Coronary artery (tissue), 2 donors: ENCODE measurements at places on chromosomes 12 and 14.

DNA sequence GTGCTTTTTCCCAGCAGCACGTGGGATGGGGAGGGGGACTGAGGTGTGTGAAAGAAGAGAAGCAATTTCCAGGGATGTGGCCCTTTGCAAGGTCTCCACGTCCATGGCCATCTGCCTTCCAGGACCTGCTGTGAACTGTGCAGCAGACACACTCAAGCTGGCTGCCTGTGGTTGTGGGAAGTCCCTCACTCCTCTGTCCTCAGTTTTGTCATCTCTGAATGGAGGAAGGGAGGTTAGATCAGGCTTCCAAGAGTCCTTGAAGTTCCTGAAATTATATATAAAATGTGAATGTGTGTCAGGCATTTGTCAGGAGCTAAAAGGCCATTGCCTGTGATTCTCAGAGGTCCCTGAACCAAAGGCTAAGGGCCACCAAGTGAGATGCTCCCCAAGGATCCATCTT lies 328.2 kb downstream of the CACNA1C start:
- no peak for DNase-seq

DNA sequence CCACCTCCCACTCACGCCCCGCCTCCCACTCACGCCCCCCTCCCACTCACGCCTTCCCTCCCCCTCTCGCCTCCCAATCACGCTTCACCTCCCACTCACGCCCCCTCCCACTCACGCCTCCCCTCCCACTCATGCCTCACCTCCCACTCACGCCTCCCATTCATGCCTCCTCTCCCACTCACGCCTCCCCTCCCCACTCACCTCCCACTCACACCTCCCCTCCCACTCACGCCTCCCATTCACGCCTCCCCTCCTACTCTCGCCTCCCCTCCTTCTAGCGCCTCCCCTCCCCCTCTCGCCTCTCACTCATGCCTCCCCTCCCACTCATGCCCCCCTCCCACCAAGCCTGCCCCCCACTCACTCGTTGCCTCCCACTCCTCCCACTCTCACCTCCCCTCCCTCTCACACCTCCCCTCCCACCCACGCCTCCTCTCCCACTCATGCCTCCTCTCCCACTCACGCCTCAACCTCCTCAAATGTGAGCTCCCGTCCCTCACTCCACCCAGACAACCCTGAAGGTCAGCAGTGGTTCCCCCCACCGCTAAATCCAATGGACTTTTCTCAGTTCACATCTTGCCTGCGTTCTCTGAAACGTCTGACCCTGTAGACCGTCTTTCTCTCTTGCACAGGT lies 39.8 kb downstream of the TMEM63C start:
- no peak for DNase-seq

GRCh38 chr12:62210422-62210821 lies 49.8 kb upstream of the USP15 start:
- no peak for DNase-seq

DNA sequence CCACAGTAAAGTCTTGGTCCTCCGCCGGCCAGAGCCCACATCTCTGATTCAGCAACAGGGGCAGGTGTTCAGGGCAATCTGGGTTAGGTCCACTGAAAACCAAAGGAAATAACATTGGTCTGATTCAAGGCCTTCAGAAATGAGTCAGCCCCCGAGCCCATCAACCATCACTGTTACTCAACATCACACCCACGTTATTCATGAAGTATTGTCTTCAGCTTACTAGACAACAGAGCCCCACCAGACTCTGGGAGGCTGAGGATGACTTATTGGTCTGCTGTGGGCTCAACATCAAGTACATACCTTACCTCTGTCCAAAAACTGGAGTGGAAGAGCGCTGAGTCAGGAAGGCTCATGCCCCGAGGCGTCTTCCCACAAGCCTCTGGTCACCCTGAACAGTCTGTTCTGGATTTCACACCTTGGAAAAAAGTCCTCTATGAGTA lies 97.5 kb downstream of the ZFP36L1 start:
- DNase-seq, result peak; percentile 79

- DNase-seq, result no peak
These were observed 527.5 kb downstream of the TMTC2 start for GRCh38 chr12:83214185-83214584.

DNA sequence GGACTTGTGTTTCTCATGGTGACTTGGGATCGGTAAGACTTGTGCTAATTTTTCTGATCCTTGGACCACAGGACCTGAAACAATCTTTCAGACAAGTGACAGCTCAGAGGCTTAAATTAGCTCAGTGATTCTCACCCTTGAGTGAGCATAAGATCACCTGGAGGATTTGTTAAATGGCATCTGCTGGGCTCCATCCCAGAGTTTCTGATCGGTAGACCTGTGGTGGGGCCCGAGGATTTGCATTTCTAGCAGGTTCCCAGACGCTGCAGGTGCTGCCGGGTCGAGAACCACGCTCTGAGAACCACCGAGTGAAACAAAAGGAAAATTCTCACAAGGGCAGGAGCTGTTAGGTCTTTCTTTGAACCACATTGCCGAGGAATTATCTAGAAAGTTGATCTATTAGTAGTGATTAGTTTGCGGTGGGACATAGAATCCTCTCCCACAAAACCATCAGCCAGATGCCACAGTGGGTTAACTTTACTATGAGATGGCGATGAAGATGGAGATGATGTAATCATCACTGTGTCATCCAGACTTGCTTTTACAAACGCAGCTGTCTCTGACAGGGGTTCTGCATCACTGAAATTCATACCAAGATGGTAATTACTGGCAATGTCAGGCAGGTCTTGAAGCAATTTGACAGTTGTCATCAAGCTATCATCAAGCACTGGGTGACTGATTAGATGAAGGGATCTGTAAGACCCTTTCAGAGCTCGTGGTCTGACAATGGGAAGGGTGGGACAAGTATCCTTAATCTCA lies 184.0 kb downstream of the AACS start:
- DNase-seq, result no peak

- no peak for DNase-seq
These were observed 25.2 kb upstream of the DGLUCY start for GRCh38 chr14:91088585-91089235.

DNA sequence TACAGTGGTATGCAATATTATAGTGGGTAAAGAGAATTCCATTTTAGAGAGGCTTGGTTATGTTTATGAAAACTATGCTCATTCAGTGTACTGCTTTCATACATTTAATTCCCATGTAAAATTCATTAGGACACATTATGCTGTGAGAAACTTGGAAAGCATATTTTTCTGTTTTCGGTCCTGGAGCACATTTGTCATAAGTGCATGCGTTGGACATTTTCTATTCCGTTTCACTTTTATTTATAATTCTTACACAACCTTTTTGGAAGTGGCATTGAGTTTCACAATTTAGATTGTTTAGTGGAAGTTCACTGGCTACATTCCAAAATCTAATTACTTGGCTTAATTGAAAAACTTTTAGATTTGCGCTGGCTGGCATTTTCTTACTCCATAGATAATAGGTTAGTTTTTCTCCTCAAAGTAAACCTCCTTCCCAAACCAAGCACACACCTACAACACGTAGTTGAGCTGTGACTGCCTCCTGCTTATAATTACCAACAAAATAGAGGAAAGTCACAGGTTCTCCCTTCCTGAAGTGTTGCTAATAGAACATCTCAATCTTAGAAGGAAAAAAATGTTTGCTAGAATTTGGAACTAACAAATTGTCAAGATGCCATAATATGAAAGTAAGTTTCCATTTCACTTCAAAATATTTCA lies 938.5 kb downstream of the TRHDE start:
- no peak for DNase-seq

GRCh38 chr14:66680216-66680615 lies 172.3 kb downstream of the GPHN start:
- no peak for DNase-seq

- DNase-seq, result no peak
These were observed 37.8 kb downstream of the SLCO1A2 start for GRCh38 chr12:21296751-21297406.

DNA sequence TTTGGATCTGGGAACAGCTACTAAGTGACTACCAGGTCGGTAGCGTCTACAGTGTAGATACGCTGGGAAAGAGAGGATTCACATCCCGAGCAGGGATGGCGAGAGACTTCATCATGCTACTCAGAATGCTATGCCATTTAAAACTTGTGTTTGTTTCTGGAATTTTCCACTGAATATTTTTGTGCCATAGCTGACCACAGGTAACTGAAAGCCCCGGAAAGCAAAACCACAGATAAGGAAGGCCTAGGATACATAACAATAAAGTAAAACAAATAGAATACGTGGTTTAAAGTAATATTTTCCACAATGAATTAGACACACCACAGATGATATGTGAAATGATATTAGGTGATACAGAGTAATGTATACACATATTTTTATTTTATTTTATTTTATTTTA lies 7.9 kb upstream of the HCAR1 start:
- DNase-seq, result no peak

GRCh38 chr12:52787324-52788191 lies 8.4 kb downstream of the KRT3 start:
- DNase-seq, result no peak

DNA sequence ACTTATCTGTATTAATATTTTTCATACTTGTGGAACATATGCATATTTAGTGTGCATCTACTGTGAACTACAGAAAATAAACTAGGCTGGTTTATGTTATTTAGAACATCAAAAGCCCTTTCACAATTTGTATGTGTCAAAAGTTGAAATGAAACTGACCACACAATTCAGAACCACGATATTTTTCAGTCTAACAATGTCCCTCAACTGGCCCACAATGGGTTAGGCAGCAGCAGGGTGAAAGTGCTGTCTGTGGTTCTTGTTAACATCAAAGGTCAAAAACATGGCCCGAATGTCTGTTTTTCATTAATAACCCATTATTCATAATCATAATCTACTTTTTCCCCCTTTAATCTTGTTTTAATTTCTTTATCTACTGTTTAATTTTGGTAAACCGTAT lies 559.9 kb upstream of the ATP2B1 start:
- DNase-seq, result no peak

DNA sequence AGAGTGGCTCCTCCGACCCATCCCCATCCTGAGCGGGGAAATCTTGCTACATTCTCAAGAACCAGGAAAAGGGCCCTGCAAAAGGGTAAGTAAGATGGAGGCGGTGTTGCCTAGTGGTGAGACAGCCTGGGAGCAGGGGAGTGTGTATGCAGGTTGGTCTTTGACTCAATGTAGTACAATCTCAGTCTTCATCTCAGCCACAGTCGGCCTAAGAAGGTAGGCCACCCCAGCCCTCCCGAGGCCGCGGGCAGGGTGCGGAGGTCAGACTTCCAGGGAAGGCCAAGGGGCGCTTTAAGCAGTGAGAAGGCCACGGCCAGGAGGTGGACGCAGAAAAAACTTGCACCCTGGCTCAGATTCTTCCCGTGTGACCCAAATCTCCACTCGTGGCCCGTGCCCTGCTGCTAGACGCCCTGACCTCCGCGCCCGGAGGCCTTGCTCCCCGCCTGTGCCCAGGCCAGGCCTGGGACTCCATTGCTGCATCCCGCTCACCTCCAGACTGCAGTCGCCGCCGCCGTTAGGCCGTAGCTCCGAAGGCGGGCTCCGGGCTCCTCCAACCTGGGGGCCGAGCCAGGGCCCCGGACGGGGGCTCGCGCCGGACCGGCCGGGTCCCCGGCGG lies 435 bp downstream of the FOXM1 start:
- DNase-seq, result no peak

- DNase-seq, result no peak
These were observed 133.6 kb downstream of the TTC7B start for GRCh38 chr14:90682615-90683014.

GRCh38 chr14:104130974-104131651 lies 7.3 kb upstream of the KIF26A start:
- DNase-seq, result no peak

DNA sequence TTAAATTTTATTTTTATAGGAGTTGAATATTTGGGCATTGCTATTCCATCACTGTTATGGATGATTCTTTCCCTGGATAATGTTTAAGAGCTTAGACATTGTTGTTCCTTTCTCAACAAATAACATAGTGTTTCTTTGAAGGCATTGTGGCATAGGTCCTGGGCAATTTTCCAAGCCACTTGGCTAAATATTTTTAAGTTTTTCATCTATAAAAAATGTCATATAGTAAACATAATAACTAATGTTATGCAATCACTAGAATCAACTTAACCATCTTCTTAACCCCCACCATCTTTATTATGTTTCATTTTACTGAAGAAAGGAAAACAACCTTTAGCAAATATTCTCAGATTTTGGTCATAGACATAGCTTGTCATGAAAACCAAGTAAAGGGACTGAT lies 600.6 kb upstream of the LMO3 start:
- DNase-seq, result no peak

DNA sequence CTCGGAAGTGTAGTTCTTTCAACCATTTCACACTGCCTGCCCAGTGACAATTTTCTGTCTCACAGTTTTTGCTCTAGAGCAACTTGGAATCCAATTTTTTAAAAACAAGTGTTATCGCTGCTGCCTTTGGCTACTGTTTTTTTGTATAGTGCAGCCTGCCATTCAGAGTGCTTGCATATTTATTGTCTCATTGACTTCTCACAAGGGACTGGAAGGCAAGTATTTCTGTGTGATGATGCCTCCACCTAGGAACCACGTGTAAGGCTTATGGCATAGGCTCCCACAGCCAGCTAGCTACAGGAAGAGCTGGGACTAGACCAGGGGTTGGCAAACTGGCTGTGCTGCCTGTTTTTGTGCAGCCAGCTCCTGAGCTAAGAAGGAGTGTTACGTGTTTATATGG lies 903 bp downstream of the PARPBP start:
- no peak for DNase-seq
